ENCODE measurements at places on chromosomes 1 and 21.

GRCh38 chr1:235161685-235162327 lies 756 bp upstream of the RBM34 start:
- H3K36me3 ChIP-seq, result peaks cover 10% of the 10 kb centered on the region
- H3K27me3 ChIP-seq, result no peaks in the 10 kb centered on the region
- DNase-seq, result no peak
- peak overlapping the region; percentile 82 for H3K27ac ChIP-seq
- H3K4me1 ChIP-seq, result no peaks in the 10 kb centered on the region
- H3K4me3 ChIP-seq, result peak overlapping the region; percentile 99

GRCh38 chr21:29664615-29665014 lies 275.2 kb downstream of the GRIK1 start:
- no peak for DNase-seq
- H3K36me3 ChIP-seq, result no peaks in the 10 kb centered on the region
- H3K4me1 ChIP-seq, result no peaks in the 10 kb centered on the region
- H3K27ac ChIP-seq, result no peak overlapping the region

DNA sequence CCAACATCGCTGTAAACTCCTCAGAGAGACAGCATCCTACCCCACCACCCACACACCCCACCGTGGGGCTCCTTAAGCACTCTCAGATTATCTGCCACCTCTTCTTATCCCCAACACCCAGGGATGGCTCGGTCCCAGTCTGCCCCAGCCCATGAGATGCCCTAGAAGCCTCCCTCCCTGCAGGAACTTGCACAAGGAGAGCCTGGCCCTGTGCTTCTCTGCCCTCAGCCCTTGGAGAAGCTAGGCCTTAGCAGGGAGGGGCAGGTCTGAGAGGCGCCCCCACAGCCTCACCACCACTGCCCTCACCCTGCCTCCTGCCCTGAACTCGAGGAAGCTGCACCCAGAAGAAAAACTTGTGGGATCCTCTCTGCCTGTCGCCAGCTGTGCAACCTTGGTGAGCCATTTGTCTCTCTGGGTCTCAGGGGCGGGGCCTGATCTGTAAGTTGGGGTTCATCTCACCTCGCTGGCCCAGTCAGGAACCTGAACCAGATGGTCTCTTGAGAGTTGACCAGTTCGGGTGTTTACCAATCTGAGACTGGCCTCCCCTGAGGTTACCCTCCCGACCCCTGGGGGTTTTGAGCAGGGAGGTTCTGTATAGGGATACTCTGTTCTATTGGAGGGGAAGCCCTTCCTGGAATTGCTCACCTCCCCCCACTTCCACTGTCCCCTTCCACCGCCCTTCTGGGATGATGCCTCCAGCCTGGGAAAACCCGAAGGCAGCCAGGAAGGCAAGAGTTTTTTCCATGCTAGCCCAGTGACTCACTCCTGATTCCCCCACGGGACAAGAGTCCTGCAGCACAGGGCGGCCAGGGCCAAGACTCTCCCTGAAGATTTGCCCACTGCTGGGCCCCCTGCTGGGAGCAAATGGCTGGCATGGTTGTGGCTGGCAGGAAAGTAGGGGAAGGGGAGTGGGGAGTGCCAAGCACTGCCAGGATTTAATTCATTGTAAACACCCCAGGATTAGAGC lies at the start of gene S100A3:
S100A3 (minus strand) TSS at position 537 of the 967 bp plus-strand sequence. CDS start 773 bp downstream, outside the sequence.
- no peaks in the 10 kb centered on the region for H3K27me3 ChIP-seq
- H3K36me3 ChIP-seq, result no peaks in the 10 kb centered on the region
- H3K4me1 ChIP-seq, result peaks cover 14% of the 10 kb centered on the region
- DNase-seq, result no peak
- no peak within 1 kb of the TSS for H3K27ac ChIP-seq

GRCh38 chr1:113784104-113784779 lies 25.0 kb upstream of the PHTF1 start:
- H3K27me3 ChIP-seq, result no peaks in the 10 kb centered on the region
- H3K4me1 ChIP-seq, result peaks cover 3% of the 10 kb centered on the region
- no peak for DNase-seq
- H3K27ac ChIP-seq, result no peak overlapping the region

GRCh38 chr1:198667807-198668206 lies 29.0 kb downstream of the PTPRC start:
- H3K4me3 ChIP-seq, result no peak overlapping the region
- peaks cover 2% of the 10 kb centered on the region for H3K4me1 ChIP-seq
- H3K27me3 ChIP-seq, result no peaks in the 10 kb centered on the region
- no peak for DNase-seq
- H3K36me3 ChIP-seq, result no peaks in the 10 kb centered on the region

- no peak overlapping the region for H3K27ac ChIP-seq
- H3K4me1 ChIP-seq, result peaks cover 2% of the 10 kb centered on the region
- no peak overlapping the region for H3K4me3 ChIP-seq
- H3K36me3 ChIP-seq, result no peaks in the 10 kb centered on the region
These were observed 19.8 kb upstream of the SARS1 start for GRCh38 chr1:109193653-109194590.

- H3K27ac ChIP-seq, result no peak overlapping the region
- no peak for DNase-seq
- H3K36me3 ChIP-seq, result no peaks in the 10 kb centered on the region
- no peak overlapping the region for H3K4me3 ChIP-seq
- peaks cover 9% of the 10 kb centered on the region for H3K4me1 ChIP-seq
- no peaks in the 10 kb centered on the region for H3K27me3 ChIP-seq
These were observed 3.3 kb downstream of the RIMS3 start for GRCh38 chr1:40662151-40662550.

- no peak overlapping the region for H3K4me3 ChIP-seq
- no peaks in the 10 kb centered on the region for H3K27me3 ChIP-seq
- H3K36me3 ChIP-seq, result no peaks in the 10 kb centered on the region
- no peak overlapping the region for H3K27ac ChIP-seq
These were observed 5.6 kb upstream of the LACTBL1 start for GRCh38 chr1:22978299-22978698.

DNA sequence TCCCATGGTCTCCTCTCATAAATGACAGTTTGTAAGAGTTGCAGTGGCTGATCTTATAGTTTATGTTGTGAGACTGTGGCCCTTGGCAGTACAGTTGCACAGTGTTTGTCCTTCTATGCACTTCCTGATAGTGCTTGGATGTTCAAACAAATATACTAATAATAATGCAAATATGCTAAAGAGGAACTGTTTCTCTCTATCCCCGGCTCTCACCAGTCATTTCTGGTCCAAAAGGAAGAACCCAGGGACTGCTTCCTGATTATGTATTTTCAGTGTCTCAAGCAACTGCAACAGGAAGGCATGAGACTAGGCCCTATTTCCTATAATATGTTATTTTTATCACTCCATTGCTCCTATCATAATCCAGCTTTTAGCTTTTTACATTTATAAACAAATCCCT lies 17.0 kb upstream of the SUCO start:
- H3K27ac ChIP-seq, result no peak overlapping the region
- no peaks in the 10 kb centered on the region for H3K36me3 ChIP-seq
- DNase-seq, result no peak
- no peaks in the 10 kb centered on the region for H3K27me3 ChIP-seq
- H3K4me3 ChIP-seq, result no peak overlapping the region
- H3K4me1 ChIP-seq, result no peaks in the 10 kb centered on the region

GRCh38 chr1:238119060-238119459 lies 228.3 kb upstream of the ZP4 start:
- no peaks in the 10 kb centered on the region for H3K36me3 ChIP-seq
- no peak overlapping the region for H3K4me3 ChIP-seq
- DNase-seq, result no peak

- peaks cover 2% of the 10 kb centered on the region for H3K4me1 ChIP-seq
- no peak overlapping the region for H3K4me3 ChIP-seq
- H3K27ac ChIP-seq, result no peak overlapping the region
- H3K27me3 ChIP-seq, result no peaks in the 10 kb centered on the region
These were observed 61.8 kb upstream of the DISP3 start for GRCh38 chr1:11417162-11417561.

DNA sequence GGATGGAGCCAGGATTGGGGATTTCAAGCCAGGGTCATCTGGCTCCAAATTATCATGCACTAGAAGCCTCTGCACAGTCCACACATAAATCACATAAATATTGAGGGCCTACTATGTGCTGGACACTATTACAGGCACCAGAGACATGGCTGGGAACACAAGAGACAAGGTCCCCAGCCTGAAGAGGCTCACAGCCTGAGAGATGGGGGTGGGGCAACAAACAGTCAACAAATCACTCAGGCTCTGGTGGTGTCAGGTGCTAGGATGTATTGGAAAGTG lies 41.6 kb upstream of the LAPTM5 start:
- H3K4me1 ChIP-seq, result peaks cover under 1% of the 10 kb centered on the region
- no peak overlapping the region for H3K27ac ChIP-seq
- no peaks in the 10 kb centered on the region for H3K36me3 ChIP-seq

- no peaks in the 10 kb centered on the region for H3K4me1 ChIP-seq
- H3K36me3 ChIP-seq, result no peaks in the 10 kb centered on the region
- H3K27ac ChIP-seq, result no peak overlapping the region
- H3K27me3 ChIP-seq, result no peaks in the 10 kb centered on the region
- no peak for DNase-seq
These were observed 98.8 kb downstream of the CCDC185 start for GRCh38 chr1:223492044-223492443.

DNA sequence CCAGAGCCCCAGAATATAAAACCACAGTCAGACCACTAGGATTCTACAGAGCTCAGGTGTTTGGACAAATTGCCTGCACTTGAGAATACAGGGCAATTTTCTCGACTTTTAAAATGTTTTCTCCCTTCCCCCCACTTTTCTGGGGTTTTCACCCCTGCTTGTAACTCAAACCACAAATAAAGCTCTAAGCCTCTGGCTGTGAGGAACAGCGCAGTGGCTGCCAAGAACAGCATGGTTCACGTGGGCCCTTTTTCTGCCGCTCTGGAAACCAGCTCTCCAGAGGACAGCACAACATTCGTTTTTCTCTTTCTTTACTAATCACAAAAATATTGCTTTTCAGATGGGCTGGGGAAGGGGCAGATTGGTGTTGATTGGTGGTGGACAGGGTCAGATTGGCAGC lies 102.2 kb upstream of the JUN start:
- no peaks in the 10 kb centered on the region for H3K4me1 ChIP-seq
- DNase-seq, result no peak
- no peaks in the 10 kb centered on the region for H3K36me3 ChIP-seq
- no peak overlapping the region for H3K27ac ChIP-seq

DNA sequence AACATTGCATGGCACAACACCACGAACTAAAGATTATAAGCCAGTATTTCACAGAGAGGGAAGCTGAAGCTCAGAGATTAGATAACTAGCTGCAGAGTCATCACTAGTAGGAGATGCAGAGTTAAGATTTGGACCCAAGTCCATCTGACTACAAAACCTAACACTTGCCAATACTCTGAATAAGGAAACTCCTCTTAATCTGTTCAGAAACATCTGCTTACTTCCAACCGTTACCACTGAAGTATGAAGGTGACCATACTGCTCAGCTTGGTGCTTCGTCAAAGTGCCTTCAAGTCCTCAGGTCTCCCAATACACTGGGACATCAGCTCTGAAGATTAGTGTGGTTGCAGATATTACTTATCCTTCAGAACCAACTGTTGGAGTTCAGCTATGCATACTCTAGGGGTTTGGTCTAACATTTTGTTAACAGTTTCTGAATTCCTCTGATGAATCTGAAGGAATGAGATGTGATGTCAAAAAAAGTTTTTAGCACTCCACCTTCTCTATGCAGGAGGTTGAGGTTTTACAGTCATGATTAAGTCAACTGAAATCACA lies 179.6 kb downstream of the TPR start:
- no peak overlapping the region for H3K27ac ChIP-seq
- no peak overlapping the region for H3K4me3 ChIP-seq
- H3K27me3 ChIP-seq, result no peaks in the 10 kb centered on the region
- H3K36me3 ChIP-seq, result no peaks in the 10 kb centered on the region

DNA sequence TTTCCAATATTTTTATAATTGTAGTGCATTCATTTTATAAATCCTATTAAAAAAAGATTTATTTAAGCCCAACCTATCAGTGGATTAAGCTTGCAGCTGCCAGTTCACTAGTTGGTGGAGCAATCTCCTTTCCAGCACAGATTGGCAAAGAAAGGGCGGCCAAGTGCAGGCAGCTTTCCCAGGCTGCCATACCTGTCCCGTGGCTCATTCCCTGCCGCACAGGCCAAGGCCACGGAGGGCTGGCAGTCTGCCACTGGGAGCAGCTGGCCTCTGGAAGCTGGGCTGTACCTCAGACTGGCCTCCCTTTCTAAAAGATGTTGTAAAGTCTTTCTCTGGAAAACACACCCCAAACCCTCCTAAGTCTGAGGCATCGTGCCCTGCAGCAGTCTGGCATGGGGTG lies 74.2 kb downstream of the SIM2 start:
- H3K4me3 ChIP-seq, result no peak overlapping the region
- H3K4me1 ChIP-seq, result no peaks in the 10 kb centered on the region
- no peaks in the 10 kb centered on the region for H3K36me3 ChIP-seq
- no peaks in the 10 kb centered on the region for H3K27me3 ChIP-seq
- no peak for DNase-seq
- no peak overlapping the region for H3K27ac ChIP-seq

- no peaks in the 10 kb centered on the region for H3K36me3 ChIP-seq
- H3K27ac ChIP-seq, result no peak overlapping the region
- H3K4me3 ChIP-seq, result peak overlapping the region; percentile 60
- no peak for DNase-seq
These were observed 46.7 kb downstream of the H3-3A start for GRCh38 chr1:226108935-226109828.

- H3K4me3 ChIP-seq, result no peak overlapping the region
- no peaks in the 10 kb centered on the region for H3K27me3 ChIP-seq
- no peaks in the 10 kb centered on the region for H3K36me3 ChIP-seq
- no peaks in the 10 kb centered on the region for H3K4me1 ChIP-seq
- no peak for DNase-seq
- no peak overlapping the region for H3K27ac ChIP-seq
These were observed 4.8 kb downstream of the PHACTR4 start for GRCh38 chr1:28374297-28374696.

DNA sequence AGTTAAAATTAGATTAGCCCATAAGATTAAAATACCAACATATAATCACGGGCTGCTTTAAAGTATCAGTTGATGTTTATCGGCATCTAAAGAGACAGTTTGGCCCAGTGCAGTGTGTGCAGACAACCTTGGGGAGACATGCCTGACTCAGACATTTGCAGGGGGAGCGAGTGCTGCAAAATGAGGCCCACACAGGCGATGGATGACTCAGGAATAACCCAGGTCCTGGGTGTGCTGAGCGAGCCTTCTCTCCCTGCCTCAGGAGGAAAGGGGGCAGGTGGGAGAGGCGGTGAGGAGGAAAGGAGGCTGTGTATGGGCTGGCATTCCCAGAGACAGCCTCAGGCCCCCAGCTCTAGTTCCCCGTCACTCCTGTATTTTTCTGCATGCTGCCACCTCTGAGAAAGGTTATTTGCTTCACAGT lies 9.0 kb downstream of the SLC9A1 start:
- H3K27me3 ChIP-seq, result no peaks in the 10 kb centered on the region
- H3K36me3 ChIP-seq, result no peaks in the 10 kb centered on the region
- H3K4me3 ChIP-seq, result no peak overlapping the region
- H3K27ac ChIP-seq, result peak overlapping the region; percentile 27

DNA sequence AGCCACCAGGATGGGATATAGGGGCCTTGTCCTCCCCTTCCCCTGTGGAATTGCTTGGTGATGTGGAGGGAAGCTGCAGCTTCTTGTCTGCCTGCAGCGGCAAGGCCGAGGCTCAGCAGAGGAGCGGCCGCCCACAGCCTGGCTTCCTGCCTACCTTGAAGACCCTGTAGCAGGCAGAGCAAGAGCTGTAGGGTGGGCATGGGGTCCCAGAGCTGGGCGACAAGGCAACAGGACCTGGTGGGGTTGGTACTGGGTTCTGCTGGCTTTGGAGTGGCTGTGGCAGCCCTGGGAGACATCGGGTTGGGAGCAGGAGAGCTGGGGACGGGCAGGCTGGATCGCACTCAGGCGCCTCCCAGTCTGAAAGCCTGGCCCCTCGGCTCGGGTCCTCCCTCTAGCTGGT lies 5.7 kb upstream of the GPR153 start:
- no peak overlapping the region for H3K4me3 ChIP-seq
- peaks cover 5% of the 10 kb centered on the region for H3K4me1 ChIP-seq

- H3K4me3 ChIP-seq, result no peak overlapping the region
- no peak for DNase-seq
- no peak overlapping the region for H3K27ac ChIP-seq
- no peaks in the 10 kb centered on the region for H3K36me3 ChIP-seq
These were observed 185.1 kb upstream of the CAMK1G start for GRCh38 chr1:209398313-209398991.

Data from H1 (cell line).